WTC11 (cell line): ENCODE measurements at places on chromosomes 1 and 21.

DNA sequence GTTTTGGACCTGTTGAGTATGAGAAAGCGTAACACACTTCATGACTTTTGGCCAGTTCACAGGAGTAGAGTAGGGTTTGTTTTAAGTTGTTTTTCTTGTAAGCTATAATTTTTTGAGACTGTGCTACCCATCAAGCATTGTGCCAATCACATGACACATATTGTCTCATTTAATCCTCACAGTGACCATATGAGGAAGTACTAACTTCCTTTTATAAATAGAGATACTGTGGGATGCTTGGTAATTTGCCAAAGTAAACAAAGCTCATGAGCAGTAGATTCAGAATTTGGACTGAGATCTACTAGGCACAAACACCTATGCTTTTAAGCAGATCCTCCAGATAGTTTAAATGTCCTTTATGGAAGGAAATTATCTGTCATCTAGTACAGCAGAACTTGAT is 178.3 kb downstream of the CACNA1E start:
- no peak for DNase-seq

DNA sequence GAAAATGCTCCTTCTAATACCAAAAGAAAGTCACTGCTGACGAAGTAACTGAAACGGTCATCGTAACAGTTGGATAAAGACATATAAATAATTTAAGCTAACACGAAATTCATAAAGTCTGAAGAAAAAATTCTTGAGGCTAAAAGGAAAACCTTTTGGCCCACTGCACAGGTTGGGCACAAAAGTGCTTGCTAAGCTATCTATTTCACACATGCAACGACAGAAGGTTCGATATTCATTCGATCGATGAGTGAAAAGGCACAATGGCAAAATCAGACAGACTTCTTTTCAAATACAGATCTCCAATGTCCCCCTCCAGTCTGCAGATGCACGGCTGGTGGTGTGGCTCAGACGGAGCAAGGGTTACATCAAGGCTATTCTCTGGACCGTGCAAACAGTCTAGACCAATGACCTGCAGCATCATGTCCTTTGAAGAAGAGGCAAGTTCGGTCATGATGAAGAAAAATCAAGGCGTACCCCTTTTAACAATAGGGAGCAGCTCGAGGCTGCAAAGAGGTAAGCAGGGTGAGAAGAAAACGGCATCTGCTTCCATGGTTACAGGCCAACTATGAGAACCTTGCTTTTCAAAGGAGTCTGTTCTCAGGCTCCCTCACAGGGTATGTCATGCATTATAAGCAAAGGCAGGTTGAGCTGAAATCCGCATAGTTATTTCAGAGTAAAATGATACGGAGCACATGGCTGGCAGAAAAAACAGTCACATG is 579.6 kb downstream of the USP25 start:
- DNase-seq, result no peak

- DNase-seq, result no peak
Observed at GRCh38 chr21:34180407-34180806, 107.0 kb downstream of the MRPS6 start.

GRCh38 chr1:31531177-31531999 is 44.9 kb upstream of the TINAGL1 start:
- DNase-seq, result no peak

DNA sequence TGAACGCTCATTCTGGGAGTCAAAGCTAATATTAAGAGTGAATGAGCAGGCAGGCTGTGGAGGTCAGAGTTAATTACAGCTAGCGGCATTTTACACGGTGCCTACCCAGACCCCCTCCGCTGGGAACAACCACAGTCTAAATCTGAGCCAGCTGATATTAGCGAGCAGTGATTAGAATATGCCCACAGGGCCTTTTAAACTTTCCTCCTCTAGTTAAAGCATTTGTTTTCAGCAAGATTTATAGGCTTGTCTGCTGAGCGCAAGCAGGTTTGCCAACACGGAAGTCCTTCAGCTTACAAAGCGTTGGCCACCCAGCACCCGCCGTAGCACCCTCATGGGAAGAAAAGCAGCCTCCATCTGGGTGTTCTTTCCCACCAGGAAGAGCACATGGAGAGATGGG is 72.1 kb downstream of the LMX1A start:
- no peak for DNase-seq

DNA sequence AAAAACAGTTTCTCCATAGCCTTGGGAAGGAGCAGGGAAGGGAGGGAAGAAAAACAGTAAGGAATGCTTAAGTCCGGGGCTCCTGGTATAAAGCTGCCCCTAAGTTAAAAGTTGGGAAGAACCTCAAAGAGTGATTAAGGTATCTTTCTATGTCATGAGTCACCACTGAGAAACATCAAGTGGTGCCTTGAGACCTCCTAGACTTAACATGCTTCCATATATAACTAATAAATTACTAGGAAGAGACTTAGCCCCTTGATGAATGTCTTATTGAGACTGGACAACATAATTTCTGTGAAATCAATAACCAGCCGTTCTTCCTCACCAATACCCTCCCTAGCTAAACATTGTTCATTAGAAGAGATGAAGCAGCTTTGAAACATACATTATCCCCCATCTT is 121.8 kb upstream of the SLC44A3 start:
- no peak for DNase-seq

- DNase-seq, result no peak
Observed at GRCh38 chr1:151009206-151009587, 948 bp downstream of the PRUNE1 start.

DNA sequence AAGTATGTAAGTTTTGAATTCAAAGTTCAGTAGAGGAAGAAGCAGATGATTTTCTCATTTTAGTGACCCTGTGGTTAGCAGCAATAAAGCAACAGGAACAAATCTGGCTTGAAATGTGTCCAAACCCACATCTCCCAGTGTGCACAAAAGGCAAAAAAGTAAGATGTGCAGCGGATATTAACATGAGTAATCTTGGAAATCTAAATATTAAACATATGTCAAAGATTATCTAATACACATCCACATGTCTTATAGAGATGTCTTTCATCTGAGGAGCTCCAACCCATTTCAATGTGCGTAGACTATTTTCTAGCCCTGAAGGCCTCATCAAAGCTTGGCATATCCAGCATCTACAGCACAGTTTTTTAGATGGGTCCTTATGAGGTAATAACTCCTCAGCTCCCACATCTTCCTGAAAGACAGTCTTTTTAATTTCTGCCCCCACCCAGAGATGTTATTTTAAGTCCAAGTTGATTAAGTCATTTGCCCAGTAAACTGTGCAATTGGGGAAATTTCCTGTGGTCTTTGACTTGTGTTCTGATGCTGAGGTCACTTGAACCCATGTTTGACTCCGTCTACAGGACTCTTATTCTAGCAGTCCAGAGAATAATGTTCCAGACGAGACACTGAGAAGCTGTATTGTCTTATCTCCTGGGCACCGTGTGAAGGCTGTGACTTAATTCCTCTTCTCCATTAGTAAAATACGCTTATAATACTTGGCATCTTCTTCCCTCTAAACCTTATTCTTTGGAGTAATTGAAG is 73.7 kb downstream of the LMO4 start:
- DNase-seq, result no peak

- DNase-seq, result no peak
Observed at GRCh38 chr1:155272466-155273342, 600 bp downstream of the CLK2 start.

DNA sequence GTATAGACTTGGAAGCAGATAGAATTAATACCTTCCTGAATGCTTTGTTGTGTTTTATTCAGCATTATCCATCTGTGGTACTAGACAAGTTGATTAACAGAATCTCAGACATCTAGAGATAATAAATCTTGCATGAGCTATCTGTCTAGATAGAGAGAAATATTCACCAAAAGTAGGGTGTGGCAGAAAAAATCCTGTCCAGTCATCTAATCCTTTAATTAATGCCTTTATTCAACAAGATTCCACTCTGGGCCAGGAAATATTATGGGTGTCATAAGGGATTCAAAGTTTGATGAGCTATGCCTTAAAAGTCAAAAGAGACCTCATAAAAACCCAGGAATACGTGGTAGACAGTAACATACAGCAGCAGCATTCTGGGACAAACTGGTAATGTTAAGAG is 601.2 kb downstream of the LMO4 start:
- DNase-seq, result no peak

DNA sequence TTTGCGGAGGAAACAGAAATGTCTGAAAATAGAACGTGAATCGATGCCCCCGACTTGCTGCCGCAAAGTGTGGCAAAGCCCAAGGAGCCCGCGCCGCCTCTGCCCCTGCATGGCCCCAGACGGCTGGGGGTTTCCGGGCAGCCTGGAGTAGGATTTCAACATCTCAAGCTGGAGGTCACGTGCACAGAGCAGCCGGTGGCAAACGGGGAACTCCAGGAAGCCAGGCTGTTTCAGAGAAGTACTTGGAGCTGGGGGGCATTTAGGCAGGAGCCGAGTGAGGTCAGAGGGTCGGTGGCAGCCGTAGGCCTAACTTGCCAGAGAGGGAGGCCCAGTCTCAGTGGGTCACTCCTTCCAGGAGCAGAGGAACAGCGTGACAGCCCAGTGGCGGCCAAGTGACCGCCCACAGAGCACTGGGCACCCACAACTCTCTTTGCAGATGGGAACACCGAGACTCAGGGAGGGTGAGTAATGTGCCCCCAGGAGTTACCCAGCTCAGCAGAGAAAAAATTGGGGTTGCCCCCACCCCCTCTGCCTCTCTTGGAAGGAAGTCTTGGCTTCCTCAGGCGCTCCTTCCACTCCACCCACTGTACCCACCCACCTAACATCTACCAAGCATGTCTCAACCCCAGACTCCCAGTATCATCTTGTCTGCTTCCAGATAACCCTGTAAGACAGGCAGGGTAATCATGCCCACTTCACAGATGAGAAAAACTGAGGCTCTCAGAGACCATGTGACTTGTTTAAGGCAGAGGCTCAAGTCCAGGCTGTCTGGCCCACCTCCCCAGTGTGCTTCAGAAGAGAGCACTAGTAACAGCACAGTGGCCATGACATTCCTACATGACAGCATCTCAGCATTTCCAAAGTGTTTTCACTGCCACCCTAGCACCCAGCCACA is 179.4 kb downstream of the HIVEP3 start:
- no peak for DNase-seq

- no peak for DNase-seq
Observed at GRCh38 chr1:162706606-162707005, 74.3 kb downstream of the DDR2 start.

DNA sequence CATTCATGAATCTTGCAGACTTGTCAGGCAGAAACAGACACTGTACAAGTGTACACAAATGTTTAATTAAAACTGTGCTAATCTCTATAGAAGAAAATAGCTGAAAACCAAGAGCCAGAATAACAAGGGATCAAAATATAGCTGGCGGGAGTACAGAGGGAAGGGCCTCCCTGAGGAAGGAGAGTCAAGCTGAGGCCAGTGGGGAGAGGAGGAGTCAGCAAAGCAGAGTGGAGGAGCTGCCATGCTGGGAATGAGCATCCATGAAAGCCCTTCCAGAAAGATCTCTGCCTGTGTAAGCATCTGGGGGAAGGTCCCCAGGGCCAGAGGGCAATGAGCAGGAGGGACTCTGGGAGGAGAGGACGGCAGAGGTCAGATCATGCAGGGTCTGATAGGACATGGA is 15.1 kb downstream of the SLAMF8 start:
- no peak for DNase-seq

- DNase-seq, result peak; percentile 55
Observed at GRCh38 chr1:167057241-167057688, 32.9 kb downstream of the GPA33 start.

DNA sequence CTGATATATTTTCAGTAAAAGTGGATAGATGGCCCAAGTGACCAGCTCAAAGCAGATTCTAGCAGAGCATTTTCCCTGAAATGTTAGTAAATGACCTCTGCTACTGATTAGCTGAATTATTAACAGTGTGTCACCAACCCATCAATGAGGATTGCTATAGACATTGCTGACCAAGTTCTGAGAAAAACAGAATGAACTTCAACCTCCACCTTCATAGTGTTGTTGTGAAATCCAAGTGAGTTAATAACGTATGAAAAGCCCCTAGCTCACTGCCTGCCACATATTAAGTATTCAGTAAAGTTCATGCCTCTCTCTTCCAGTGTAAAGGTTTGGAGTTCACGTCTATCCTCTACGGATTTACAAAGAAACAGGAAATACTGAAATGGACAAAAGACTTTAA is 15.8 kb downstream of the PLPP3 start:
- no peak for DNase-seq

- no peak for DNase-seq
Observed at GRCh38 chr1:41045740-41046139, 24.2 kb upstream of the SLFNL1 start.

GRCh38 chr1:165831146-165831545 is 3.7 kb downstream of the UCK2 start:
- no peak for DNase-seq

DNA sequence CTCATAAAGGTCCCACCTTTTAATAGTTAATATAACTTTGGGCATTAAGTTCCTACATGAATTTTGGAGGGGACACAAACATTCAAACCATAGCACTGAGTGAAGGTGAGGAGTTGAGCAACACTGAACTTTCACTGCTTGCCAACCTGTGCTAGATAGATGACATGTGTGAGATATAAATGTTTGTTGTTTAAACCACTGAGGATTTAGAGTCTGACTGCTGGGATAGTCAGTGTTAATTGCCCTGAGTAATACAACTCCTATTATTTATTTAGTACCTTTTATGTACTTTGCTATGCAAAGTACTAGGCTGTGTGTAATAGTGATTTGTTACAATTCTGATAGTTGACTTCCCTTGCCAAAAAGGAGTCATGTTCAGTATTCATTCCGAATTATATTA is 32.4 kb upstream of the SLC16A1 start:
- no peak for DNase-seq

- no peak for DNase-seq
Observed at GRCh38 chr1:225434046-225434445, 6.2 kb upstream of the LBR start.

DNA sequence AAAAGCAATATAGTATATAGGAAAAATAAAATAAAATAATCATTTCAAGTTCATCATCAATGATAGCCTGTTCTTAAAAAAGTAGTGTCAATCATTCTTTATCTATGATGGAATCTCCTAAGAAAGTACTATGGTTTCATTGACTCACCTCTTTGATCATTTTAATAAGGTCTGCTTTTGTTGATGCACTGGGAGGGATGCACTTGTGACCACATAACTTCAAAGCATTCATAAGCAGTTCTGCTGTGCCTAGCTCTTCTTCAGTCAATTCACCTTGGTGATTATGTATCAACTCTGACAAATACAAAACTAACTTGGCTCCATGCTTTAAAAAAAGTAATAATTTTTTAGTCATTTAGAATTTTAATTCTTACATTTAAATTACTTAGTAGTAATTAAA is 84.8 kb upstream of the GNG4 start:
- DNase-seq, result no peak

- DNase-seq, result no peak
Observed at GRCh38 chr1:155673003-155673402, 15.6 kb downstream of the YY1AP1 start.

- DNase-seq, result no peak
Observed at GRCh38 chr1:198220428-198220827, 63.6 kb downstream of the NEK7 start.

- DNase-seq, result no peak
Observed at GRCh38 chr21:27224169-27224568, 257.3 kb upstream of the ADAMTS5 start.
